ENCODE measurements at places on chromosomes 12 and 14.

GRCh38 chr14:20331053-20331613 is 1.9 kb downstream of the CCNB1IP1 start:
- DNase-seq = no peak

- DNase-seq = peak; percentile 65
Measured at GRCh38 chr12:96108321-96108720, 72.9 kb upstream of the LTA4H start.

GRCh38 chr14:84084056-84084630 is 1445.8 kb upstream of the FLRT2 start:
- no peak for DNase-seq

DNA sequence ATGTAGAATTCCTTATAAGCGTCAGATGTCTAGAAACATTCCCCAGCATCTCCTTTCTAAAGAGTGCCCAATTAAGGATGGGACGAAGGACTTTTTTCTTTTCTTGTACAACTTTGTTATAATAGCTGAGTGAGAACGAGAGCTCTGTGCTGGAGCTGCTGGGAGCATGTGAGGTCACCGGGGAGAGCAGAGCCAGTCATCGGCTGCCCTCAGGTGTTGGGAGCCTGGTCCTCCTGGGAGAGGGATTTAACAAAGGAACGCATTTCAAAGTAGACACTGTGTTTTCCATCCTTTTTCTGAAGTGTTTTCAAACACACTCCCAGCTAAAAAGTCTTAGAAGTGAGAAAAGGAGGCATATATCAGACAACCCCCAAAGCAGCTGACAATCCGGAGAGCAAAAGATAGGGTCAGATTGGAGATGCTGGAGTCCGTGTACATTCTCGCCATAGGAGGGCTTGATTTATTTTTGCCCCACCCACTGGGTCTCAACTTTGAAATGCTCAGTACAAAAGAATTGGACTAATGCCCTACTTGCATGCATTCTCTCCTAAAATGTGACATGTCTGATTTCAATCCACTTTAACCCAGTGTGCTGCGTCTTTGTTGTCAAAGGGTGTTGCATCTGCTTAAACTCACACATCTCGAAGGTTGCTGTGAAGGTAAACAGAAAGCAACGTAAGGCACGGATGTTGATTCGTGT is 50.8 kb upstream of the PIWIL1 start:
- no peak for DNase-seq

DNA sequence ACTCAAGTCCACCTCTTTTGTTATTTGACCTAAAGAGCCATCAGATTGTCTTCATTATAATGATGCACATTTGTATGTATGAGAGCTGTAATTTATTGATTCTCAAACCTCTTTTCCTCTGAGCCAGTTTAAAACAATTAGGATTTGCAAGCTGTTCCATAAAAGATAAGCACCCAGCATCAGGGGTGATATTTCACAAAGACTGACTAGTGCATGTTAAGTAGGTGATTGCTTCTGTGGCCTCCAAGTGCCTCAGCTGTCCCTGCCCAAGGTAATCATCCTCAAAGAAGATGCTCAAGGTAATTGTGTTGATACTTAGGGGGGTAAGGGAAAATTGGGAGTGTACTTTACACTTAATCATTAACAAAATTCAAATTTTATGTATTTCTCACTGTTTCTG is 18.2 kb downstream of the CEP128 start:
- no peak for DNase-seq

DNA sequence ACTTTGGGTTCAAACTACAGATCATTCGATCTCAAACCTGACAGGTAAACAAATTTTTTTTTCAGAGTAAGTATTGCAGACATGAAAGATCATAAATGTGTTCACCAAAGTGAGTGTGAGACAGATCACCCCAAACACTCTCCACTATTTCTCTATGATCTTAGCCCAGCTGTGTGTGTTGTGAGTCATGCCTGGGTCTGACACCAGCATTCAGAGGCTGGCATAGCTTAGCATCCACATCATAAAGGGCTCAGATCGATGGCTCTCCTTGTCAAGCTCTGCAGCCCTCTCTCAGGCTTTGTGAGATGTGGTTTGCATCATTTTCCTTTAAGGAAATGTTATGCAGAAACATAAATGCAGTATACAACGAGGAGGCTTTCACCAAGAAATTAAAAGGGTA is 164.9 kb downstream of the ETV6 start:
- no peak for DNase-seq

- no peak for DNase-seq
Measured at GRCh38 chr12:12585115-12585863, 22.6 kb upstream of the DUSP16 start.

GRCh38 chr14:31122098-31122611 is 85.4 kb downstream of the HECTD1 start:
- DNase-seq = no peak

DNA sequence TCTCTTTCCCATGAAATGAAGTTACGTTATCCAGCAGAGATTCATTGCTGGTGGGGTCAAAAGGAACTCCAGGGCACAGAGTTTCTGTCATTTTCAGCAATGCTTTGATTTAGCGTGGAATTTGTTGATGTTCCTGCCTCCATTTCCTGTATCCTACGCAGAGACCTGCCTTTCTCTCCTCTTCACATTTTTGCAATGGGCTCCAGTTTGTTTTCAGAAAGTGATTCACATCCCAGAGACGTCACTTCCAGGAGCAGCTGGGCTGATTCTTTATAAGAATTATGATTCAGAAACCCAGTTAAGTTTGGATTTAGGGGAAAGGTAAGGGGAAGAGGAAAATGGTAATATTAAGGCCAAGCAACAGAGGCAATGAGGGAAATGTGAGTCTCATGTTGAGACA is 11.6 kb downstream of the RNASE10 start:
- no peak for DNase-seq

- no peak for DNase-seq
Measured at GRCh38 chr14:102511538-102511937, 2.0 kb upstream of the ANKRD9 start.

GRCh38 chr12:53201177-53201541 is 5.9 kb downstream of the ITGB7 start:
- DNase-seq = no peak

DNA sequence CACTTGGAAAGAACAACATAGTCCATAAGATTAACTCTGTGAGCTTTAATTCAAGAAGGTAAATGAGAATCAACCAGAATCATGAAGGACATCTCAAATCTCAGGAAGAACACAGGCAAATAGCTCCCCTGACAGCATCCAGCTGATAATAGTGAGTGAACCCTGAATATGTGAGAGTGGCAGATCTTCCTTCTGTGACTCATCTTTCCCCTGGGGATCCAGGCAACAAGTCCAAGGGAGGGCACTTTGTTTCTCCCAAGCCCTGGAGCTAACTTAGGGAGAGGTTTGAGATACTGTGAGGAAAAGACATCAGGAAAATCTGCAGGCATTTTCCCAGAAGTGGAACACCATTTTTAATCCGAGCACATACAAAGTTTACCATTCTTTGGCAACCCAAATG is 763.9 kb upstream of the MGAT4C start:
- no peak for DNase-seq

DNA sequence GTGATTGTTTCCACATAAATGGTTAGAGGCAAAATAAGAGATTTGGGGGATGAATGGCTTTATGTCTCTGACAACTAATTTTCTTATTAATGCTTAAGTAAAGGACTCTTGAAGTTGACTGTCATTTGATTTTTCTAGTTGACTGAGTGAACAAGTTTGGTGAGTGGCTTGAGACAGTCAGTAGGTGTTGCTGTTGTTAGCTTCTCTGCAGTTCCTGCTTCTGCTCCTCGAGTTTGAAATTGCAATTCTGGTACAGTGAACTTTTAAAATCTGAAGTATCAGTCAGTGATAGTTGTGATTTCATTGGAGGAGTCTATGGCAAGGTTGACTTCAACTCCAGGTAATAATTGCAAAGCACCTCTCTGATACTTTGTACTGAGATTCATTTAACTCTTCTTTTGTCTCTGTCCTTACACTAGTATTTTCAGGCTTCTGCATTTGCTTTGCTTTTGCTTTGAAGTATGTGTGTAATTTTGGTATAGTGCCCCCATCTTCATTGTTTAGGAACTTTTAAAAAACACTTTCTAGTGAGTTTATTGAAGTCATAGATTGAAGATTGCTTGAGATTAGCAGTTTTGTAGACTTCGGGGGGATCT is 415.5 kb downstream of the PCNX1 start:
- DNase-seq = no peak

- no peak for DNase-seq
Measured at GRCh38 chr14:66405158-66405557, 81.0 kb upstream of the CCDC196 start.

- no peak for DNase-seq
Measured at GRCh38 chr12:22256605-22257004, 77.9 kb downstream of the ST8SIA1 start.

DNA sequence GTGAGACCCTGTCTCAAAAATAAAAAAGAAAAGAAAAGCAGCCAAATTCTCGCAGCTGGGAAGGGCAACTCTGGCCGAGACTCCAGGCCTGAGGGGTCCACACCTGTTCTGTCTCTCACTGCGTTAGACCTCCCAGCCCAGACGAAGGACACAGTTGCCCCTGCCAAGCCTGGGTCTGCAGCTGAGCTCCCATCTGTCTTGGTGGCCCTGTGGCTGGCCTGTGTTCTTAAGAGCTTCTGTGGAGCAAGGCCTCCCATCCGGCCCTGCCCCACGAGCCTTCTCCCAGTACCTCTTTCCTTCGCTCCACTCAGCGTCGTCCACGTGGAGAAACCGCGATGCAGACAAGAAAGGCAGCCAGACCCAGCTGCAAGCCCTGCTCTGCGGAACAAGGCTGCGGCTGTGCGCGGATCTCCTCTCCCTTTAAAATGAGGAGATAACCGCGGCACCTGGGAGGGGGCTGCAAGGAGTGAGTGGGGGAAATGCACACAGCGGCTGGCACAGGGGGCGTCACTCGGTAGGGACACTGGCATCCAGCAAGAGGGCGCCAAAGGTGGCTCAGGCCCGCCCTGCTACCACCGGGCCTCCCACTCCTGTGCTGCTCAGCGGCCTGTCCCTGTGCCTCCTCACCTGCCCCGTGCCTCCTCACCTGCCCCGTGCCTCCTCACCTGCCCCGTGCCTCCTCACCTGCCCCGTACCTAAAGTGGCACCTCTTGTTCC is 42.4 kb downstream of the LRRC74A start:
- DNase-seq = no peak

- no peak for DNase-seq
Measured at GRCh38 chr12:23006413-23006812, 381.4 kb downstream of the ETNK1 start.

- DNase-seq = no peak
Measured at GRCh38 chr12:24054416-24054815, 104.9 kb upstream of the SOX5 start.

DNA sequence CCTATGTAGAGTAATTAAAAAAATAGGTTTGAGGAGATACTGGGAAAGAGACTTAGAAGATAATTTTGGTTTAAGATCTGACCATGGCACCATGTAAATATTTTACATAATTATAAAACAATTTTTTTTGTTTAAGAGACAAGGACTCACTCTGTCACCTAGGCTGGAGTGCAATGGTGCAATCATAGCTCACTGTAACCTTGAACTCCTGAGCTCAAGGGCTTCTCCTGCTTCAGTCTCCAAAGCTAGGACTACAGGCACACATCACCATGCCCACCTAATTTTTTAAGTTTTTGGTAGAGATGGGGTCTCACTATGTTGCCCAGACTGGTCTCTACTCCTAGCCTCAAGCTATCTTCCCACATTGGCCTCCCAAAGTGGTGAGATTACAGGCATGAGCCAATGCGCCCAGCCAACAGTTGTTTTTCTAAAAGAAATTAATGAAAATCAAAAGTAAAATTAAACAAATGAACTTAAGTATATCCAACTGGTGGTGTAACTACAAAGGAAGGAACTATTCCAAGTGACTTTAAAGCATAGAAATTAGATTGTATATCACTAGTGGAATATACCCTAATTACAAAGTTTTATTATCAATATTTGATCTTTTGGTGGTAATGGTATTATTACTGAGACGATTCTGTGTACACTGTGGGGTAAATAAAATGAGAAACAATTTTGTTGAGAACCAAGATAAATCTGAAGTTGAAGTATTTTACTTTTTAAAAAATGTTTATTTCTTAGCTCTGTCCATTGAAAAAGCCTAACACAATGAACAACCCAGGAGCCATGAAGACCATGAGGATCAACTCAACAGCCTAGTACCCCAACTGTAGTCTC is 29.1 kb downstream of the COCH start:
- no peak for DNase-seq

- DNase-seq = no peak
Measured at GRCh38 chr12:98644433-98644711, 216 bp downstream of the IKBIP start.

GRCh38 chr12:68236421-68237059 is 10.9 kb upstream of the IL26 start:
- peak; percentile 71 for DNase-seq

- no peak for DNase-seq
Measured at GRCh38 chr12:49645146-49646039, 22.0 kb downstream of the PRPF40B start.

DNA sequence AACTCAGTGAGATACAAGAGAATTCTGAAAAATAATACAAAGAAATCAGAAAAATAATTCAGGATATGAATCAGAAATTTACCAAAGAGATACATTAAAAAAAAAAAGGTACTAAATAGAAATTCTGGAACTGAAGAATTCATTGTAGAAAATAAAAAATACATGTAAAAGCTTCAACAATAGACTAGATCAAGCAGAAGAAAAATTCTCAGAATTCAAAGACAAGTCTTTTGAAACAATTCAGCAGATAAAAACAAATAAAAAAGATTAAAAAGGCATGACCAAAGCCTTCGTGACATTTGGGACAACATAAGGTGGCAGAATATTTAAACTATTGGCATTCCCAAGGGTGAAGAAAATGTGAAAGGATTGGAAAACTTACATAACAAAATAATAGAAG is 133.1 kb upstream of the CNOT2 start:
- DNase-seq = no peak

- no peak for DNase-seq
Measured at GRCh38 chr12:6044082-6044481, 80.4 kb downstream of the VWF start.

DNA sequence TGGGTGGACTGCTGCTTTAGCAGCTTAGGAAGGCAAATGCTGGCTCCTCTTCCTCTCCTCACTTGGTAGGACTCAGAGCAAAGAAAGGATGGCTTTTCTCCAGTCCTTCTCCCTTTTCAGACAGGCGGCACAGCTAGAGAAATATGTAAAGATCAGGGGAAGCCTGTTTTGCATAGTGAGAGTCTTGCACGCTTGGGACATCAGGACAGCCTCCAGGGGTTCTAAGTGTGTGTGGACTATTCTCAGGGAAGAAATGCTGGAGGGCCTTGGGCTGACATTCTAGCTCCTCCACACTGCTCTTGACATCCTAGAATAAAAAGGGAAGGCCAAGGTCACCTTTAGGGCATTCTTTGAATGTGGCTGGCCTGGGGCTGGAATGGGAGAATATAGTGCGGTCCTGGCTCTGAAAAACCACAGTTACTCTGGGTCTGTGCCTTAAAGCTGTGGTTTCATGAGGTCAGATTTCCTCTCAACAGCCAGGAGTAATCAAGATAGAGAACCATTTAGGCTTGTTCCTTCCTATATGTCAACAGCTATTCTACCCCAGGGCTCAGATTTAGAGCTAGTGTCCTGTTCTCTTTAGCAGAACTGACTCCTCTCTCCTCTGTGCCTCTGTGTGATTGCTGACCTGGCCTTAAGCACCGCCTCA is 24.3 kb downstream of the CMA1 start:
- DNase-seq = no peak

- DNase-seq = peak; percentile 82
Measured at GRCh38 chr12:46124848-46125619, 134.7 kb upstream of the SCAF11 start.
